ENCODE measurements at places on chromosomes 13 and 19.

GRCh38 chr13:40756042-40756441 is 14.9 kb downstream of the MRPS31 start:
- no peak for DNase-seq

GRCh38 chr13:36973621-36974295 is 25.4 kb downstream of the ALG5 start:
- no peak for DNase-seq

DNA sequence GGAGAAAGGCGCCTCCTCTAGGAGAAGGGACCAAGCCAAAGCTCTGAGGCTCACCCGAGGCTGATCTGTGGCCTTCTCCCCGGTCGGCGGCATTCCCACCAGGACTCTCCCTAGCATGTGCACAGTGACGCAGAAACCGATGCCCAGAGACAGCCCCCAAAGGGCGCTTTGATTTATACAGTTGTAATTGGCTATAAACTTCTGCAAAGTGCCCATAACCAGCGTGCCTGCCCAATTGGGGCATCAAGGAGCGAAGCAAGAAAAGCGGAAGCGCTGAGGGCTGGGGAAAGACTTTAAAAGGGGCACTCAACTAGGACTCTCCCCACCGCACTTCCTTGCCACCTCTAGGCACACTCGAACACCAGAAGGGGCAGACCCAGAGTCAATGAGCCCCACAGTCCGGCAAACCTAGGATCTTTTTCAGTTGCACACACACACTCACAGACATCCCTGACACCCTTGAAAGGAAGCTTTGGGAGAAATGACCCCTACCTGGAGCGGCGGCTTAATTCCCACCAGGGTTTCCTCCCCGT is 1.8 kb downstream of the CDX2 start:
- no peak for DNase-seq

GRCh38 chr13:97434397-97435201 is 630 bp downstream of the RAP2A start:
- DNase-seq: peak; percentile 28

DNA sequence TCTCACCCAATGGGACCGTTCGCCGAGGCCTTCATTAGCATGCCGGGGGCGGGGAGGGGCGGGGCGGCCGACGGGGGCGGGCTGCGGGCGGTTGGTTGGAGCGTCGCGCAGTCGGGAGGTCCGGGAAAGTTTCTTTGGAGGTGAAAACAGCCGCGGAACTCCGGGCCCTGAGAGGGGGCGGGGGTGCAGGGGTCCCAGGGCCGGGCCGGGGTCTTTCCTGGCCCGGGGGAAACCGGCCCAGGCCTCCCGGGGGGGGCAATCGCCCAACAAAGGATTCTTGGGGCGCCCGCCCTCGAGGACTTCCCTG is at the start of gene HMG20B:
Gene HMG20B (plus strand): TSS at position 90 of the 307 bp plus-strand sequence. CDS start 366 bp downstream, outside the sequence.
- DNase-seq: no peak

GRCh38 chr13:93409001-93409400 is 182.4 kb downstream of the GPC6 start:
- DNase-seq: no peak

DNA sequence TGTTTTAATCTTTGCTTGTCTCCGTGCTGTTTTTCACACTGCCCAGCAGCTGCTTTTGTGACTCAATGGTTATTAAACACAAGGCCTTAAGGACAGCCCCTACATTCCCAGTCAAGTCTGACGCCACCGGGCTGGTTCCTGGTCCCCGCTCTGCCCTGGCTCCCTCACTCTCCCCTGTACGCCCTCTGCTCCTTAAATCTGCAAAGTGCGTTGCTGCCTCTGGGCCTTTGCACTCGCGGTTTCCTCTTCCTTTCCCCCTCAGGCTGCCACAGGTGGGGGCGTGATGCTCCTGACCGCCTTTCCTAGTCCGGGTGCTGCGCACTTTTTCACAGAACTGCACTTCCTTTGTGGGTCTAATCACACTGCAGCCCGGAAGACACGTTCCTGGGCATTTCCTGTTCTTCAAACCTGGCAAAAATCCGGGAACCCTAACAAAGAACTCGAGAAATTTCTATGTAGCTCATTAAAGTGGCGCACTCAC is 25.6 kb downstream of the NOSIP start:
- DNase-seq: no peak

GRCh38 chr13:33286128-33286527 is 573 bp upstream of the STARD13 start:
- DNase-seq: no peak

GRCh38 chr19:45564131-45564780 is 20.3 kb downstream of the OPA3 start:
- no peak for DNase-seq

DNA sequence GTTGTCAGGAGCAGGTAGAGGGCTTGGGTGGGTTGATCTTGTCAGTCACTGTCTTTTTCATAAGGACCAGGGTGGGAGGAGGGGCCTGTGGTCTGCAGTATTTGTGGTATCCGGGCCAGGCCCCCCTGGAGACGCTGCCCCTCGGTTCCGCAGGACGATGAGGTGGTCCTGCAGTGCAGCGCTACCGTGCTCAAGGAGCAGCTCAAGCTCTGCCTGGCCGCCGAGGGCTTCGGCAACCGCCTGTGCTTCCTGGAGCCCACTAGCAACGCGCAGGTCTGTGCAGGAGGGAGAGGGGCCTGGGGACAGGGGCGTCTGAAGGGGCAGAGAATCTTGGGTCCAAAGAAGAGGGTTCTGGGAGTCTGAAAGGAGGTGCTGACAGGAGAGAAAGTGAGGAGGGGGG is 7.1 kb downstream of the RYR1 start:
- no peak for DNase-seq

- DNase-seq: no peak
Measured at GRCh38 chr19:23440791-23441190, 45.5 kb upstream of the ZNF91 start.

DNA sequence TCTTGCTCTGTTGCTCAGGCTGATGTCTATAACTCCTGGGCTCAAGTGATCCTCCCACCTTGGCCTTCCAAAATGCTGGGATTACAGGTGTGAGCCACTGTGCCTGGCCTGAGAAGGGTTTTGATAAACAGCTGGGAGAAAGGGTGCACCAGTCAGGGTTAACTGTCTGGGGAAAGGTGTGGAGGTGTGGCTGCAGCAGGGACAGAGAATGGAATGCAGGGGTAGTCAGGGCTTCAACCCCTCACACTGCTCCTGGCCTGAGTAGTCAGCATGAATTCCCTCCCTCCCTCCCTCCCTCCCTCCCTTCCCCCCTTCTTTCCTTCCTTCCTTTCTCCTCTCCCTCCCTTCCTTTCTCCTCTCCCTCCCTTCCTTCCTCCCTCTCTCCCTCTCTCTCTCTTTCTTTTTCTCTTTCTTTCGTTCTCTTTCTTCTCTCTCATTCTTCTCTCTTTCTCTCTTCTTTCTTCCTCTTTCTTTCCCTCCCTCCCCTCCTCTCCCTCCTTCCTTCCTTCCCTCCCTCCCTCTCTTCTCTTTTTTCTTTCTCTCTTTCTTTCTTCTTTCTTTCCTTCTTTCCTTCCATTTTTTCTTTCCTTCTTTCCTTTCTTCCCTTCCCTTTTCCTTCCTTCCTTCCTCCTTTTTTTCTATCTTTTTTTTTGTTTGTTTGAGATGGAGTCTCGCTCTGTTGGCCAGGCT is 16.0 kb downstream of the MYO1F start:
- DNase-seq: no peak

DNA sequence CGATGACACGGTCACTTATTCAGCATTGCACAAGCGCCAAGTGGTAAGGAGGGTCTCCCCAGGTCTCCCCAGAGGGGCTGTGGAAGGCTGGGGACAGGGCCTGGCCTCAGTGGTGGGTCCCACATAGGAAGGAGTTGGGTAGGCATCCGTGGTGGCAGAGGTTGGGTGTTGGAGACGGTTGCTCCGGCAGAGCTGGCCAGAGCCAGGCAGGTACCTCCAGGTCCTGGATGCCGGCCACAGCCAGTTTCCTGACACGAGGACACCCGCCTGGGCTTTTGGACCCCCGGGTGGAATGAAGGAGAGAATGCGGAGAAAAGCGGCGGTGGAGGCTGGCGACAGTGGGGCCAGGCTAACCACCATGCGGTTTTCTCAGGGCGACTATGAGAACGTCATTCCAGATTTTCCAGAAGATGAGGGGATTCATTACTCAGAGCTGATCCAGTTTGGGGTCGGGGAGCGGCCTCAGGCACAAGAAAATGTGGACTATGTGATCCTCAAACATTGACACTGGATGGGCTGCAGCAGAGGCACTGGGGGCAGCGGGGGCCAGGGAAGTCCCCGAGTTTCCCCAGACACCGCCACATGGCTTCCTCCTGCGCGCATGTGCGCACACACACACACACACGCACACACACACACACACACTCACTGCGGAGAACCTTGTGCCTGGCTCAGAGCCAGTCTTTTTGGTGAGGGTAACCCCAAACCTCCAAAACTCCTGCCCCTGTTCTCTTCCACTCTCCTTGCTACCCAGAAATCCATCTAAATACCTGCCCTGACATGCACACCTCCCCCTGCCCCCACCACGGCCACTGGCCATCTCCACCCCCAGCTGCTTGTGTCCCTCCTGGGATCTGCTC is 1.3 kb upstream of the FFAR1 start:
- DNase-seq: peak; percentile 82

- no peak for DNase-seq
Measured at GRCh38 chr19:51026554-51026831, at the start of gene KLK11. Gene KLK11, minus strand, starts transcription at chr19:51026616. Its CDS starts 985 bp downstream, at chr19:51025631.

DNA sequence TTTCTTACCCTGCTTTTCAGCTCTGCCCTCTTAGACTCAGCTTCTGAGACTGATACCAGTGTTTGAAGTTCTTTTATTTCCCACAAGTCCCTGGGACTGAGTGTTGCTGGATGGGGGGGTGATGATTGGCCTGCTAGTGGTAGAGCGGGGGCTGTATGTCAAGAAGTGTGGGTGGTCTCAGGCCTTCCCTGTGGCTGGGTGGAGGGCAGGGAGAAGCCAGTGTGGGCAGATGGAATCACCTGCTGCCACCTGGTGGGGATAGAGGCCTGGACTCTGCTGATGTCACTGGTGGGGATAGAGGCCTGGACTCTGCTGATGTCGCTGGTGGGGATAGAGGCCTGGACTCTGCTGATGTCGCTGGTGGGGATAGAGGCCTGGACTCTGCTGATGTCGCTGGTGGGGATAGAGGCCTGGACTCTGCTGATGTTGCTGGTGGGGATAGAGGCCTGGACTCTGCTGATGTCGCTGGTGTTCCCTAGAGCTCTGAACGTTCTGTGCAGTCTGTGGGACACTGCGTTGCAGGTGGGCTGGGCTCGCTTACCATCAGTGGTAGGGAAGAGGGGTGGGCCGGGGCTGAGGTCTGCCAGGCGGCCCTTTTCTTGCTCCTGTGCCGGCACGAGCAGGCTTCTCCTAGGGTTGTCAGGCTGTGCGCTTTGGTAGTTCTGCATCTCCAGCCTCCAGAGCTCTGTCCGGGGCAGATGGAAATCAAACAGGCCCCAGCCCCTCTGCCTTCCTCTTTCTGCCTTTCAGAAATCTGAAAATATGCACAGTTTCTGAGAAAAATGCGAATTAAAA is 101.3 kb downstream of the ARHGEF7 start:
- DNase-seq: peak; percentile 20

DNA sequence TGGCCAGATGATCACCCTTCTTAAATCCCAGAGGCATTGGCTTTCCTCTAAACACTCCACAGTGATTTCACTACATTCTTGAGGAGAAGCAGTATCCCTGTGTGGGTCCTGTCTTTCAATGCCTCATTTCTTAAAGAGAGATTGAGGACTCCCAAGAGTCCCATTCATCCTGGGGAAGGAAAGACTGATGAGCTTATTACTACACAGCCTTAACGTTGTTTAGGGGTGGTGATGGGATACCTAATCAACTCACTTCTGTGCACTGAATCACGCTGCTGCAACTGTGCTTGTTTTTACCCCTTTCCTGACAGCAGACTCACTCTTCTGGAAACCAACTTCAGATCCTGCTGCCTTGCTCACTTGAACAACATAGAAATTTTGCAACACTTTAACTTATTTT is 203.1 kb downstream of the RGCC start:
- no peak for DNase-seq

DNA sequence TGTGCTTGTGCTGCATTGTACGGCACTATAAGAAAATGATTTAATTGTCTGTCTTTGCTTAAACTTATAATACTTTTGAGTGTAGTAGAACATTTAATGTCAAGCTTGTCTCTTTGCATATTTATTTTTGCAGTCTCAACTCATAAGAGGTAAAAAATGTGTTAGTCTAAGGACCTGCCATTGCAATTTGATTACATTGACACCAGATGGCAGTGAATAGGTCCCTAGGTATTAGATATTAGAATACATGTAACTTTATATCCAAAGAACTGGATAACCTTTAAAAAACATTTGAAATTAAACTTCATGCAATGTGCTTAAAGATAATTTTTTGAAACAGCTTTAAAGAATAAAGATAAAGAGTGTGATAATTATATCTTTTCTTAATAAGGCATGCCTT is 1421.3 kb downstream of the OLFM4 start:
- DNase-seq: no peak

DNA sequence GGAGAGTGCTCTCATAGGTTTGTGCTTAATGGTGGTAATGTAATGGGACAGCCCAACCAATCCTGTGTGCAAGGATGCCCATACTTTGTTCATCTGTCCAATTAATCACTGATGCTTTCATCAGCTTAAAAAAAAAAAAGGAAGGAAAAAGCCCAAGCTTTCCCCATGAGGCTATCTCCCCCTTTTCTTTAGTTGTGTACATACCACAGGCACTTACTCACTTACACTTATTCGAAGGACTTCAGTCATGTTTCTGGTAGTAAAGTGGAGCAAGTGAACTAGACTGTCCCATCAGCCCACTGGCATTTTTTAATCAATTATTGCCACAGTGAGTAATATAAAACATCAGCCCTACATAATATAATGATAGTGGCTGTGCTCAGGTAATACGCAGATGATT is 183.5 kb upstream of the UFM1 start:
- no peak for DNase-seq

DNA sequence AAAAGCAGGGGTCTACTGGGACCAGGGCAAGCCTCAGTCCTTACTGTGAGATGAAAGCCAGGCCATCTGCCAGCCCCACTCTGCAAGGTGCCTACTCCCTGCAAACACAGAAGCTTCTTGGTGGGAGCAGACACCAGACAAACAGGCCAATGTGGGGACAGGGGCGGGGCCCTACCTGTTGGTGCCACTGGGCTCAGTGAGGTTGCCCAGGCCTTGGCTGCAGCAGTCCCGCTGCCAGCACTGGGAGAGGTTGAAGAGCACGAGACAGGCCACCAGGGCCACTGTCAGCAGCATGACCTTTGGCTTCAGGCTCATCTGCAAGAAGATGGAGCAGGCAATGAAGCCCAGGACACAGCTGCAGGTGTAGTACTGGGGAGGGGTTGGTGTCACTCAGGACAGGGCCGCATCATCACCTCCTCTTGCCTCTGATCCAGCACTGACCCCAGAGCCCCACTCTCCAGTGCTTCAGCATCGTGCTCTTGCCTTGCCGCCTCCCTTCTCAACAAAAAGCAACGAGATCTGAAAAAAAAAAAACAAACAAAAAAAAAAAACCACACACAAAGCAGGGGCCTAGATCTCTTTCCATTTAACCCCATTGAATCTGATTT is 72.6 kb downstream of the NBEA start:
- no peak for DNase-seq
